ENCODE measurements at places on chromosomes 6 and 20. TPM values are rescaled to one million over a fixed set of nuclear protein-coding genes. Genes with fewer than 3 reads are reported as not detected.

GRCh38 chr6:96760153-96760687 lies 77.1 kb downstream of the GPR63 start:
- DNase-seq: no peak

KCNB1 gene
- total RNA-seq: not detected

PNLDC1 gene
- total RNA-seq: 0.74 TPM

DNA sequence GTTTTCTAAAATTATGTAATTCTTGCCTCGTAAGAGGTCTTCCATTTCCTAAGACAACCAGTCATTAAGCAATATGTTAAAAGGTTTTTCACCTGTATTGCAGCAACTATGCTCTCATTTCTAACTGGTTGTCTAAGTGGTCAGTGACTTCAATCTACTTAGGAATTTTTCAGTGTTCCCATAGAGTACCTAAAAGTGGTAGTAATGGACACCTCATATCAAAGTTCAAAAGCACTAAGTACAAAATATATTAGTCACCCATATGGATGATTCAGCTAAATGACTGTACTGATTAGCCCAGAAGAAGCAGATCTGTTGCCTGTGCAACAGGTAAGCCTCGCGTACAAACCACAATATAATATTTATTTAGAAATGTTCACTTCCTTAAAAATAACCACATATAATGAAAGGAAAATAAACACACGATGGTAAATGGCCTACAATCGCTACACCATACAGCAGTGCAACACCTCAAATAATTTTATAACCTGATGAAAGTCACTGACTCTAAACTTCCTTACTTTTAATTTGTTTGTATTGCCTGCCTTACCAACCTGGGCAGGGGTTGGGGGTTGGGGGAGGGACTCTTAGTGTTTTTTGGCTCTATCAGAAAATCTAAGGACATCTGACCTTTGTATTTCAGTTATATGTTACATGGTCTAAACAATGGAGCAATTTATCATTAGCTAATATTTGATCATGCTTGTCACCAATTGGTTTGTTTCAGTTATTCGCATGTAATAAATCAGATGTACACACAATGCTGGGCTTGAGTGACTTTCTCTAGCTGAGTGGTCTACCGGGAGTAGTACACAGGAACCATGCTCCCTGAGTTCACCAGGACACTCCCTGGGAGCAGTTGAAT lies 105.9 kb downstream of the HIVEP2 start:
- DNase-seq: no peak

DNA sequence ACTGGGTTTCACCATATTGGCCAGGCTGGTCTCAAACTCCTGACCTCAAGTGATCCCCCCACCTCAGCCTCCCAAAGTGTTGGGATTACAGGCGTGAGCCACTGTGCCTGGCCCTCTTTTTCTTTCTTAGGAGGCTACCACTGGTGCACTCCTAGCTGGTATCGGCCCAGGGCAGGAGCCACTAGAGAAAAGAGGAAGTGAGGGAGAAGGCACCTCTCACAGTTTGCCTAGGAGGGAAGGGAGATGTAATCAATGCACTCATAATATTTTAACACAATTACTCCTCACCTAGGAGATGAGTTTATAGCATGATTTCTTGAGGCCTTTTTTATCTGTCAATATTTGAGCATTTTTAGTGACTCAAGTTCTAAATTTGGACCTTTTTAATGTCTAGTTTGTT lies 189.0 kb upstream of the SOX4 start:
- DNase-seq: no peak

PREX1 gene
- total RNA-seq: 83.9 TPM

AKAP7 gene
- 3.1 TPM for total RNA-seq

- no peak for DNase-seq
Measured at GRCh38 chr6:55450005-55450404, 122.7 kb downstream of the GFRAL start.

CLPSL2 gene
- not detected for total RNA-seq

GRCh38 chr6:41463062-41463930 lies 82.9 kb upstream of the FOXP4 start:
- DNase-seq: no peak

- no peak for DNase-seq
Measured at GRCh38 chr6:3946778-3947177, 97.6 kb downstream of the FAM50B start.

CRYBG1 gene
- 27.6 TPM for total RNA-seq

- no peak for DNase-seq
Measured at GRCh38 chr6:108441141-108441540, 119.6 kb upstream of the FOXO3 start.

DNA sequence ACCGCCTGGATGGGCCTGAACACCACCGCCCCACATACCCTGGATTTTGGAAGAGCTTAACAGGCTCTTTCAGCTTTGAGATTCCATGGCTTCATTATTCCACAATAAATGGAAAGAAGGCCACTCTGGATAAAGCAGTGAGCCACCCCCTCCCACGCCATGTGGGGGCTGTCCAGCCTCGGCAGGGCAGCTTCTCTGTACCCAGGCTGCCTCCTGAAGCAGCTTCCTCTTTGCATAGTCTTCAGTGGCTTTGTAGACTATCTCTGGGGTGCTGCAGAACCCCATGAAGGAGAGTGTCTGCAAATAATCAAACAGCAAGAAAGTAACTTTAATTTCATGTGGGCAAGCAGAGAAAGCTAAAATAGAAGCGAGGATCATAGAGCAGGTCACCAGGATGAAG lies 96.6 kb upstream of the NXT1 start:
- DNase-seq: no peak
